ENCODE measurements at places on chromosomes 3 and 15.

DNA sequence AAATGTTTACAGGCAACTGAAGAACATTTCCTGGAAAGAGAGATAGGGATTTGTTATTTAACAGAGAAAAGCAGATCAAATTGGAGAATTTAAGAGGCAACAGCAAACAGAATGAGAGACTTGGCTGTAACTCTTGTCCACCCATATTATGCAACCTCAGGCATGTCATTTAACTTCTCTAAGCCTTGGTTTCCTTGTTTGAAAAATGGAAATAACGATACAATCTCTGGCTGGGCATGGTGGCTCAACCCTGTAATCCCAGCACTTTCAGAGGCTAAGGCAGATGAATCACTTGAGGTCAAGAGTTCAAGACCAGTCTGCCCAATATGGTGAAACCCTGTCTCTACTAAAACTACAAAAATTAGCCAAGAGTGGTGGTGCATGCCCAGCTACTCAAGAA is 23.7 kb downstream of the ARRDC4 start:
- DNase-seq = no peak

GRCh38 chr3:126556637-126557414 is 1.9 kb downstream of the C3orf22 start:
- no peak for DNase-seq

DNA sequence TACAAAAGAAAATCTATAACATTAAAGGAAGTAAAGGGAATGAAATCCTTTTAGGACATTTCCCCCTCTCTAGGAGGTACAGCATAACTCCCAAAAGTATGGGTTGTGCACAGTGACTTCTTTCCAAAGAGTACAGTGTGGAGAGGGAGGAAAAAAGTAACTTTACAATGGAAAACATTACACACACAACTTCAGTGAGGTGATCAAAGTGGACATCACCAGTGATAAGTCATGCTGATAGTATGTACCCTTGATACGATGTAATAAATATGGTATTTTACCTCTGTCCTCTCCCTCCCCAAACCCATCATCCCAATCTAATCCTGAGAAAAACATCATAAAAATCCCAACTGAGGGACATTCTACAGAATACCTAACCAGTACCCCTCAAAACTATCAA is 10.8 kb downstream of the PLD1 start:
- no peak for DNase-seq

DNA sequence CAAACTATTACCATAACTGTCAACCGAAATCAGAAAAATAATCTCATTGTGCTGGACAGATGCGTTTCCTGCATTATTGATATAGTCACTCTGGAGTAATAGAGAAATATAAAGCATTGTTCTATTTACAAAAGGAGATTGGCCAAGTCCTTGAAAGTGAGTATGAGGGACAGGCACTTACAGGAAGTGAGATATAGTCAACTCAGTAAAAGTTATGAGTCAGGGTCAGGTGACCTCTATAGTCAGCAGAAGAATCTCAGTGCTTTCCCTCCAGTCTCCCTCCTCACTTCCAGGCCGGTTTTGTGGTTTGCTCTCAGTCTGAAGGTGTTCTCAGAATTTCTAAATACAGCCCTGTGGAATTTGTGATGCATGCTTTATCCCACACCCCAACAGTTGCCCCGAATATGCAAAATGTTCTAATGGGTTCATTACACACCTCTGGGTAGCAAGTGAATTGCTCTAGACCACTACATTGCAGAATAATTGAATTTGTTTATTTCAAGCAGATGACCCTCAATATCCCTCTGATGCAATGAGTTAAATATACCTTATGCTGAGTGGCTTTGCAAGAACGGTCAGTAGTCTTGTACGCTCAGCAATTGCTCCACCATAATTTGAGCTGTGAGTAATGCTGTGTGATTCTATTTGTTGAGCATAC is 787.7 kb downstream of the MCTP2 start:
- no peak for DNase-seq

- DNase-seq = no peak
Measured at GRCh38 chr15:70643106-70643782, 120.1 kb downstream of the UACA start.
